ENCODE measurements at places on chromosomes 16 and 17.

DNA sequence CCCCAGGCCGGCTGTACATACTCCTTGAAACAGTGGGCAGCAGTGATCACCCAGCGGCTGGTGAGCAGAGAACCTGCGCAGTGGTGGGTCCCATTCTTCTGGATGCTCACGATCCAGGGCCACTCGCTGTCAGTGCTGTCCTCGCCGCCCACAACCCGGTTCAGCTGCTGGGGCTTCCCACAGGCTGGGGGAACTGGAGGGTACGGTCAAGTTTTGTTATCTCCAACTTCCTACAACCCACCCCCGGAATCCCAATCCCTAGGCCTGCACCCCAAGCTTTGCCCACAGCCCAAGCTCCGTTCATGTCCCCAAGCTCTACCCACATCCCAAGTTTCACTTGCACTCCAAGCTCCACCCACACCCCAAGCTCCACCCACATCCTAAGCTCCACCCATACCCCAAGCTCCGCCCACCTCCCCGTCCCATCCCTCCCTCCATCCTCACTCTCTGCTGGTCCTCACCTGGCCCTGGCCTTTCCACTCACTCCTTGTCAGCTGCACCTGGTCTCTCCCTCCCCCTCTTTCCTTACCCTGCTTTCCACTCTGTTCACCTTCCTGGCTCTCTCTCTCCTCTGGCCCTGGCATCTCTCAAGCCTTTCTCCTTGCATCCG lies 1.8 kb downstream of the PRSS22 start:
- DNase-seq, result no peak

- no peak for DNase-seq
Measured at GRCh38 chr16:48960830-48961229, 320.8 kb downstream of the CBLN1 start.

- DNase-seq, result no peak
Measured at GRCh38 chr16:50144211-50144610, 8.9 kb upstream of the TENT4B start.

- DNase-seq, result no peak
Measured at GRCh38 chr17:72719206-72719577, 373.3 kb downstream of the SLC39A11 start.

- no peak for DNase-seq
Measured at GRCh38 chr17:57341611-57342540, 85.6 kb downstream of the MSI2 start.

DNA sequence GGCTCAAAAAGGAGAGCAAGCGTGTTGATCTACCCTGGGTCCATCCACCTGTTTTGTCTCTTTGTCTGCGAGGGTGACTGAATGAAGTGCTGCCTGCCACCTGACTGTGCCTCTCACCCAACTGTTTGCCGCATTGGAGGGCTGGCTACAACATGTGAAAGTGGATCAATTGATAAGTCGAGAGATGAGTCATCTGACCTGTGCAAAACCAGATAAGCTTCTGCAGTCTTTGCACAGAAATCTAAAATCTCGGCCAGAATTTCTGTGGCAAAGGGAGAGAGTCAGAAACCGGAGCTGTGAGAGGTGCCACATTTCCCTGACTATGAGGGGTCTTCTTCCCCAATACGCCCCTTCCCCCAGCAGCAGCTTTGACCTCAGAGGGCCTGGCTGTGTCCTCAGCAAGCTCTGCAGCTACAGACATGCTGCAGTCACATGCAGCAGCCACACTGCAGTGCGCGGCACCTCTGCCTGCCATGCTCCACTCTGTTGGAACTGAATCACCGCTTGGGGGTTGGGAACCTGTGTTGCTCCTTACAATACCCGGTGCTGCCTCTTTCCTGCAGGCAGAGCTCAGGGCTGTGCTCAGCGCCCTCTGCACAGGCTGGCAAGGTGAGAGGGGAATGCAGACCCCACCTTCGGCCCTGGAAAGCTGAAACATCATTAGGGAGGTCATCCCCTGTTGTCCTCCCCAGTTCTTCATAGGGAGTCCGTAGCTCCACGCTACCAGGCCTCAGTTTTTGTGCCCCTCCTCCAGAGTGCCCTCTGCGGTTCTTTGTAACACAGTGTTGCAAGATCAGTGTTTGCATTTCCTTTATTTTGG lies 16.2 kb upstream of the HAS3 start:
- peak; percentile 61 for DNase-seq

- peak; percentile 15 for DNase-seq
Measured at GRCh38 chr17:75845058-75845711, 981 bp upstream of the UNC13D start.

DNA sequence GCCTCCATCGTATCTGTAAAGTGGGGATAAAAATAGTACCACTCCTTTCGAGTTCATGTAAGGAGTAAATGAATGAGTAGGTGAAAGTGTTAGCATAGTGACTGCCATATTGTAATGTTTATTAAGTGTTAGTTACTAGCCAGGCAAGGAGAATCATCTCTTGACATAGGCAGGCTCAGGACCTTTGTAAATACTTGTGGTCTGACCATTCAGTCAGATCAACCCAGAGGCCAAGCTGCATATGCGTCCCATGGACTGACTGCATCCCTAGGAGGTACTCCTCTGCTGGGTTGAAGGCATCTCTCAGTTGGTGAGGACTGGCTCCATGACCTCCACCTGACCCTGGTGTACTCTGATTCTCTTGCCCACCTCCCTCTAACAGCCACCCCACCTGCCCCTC lies 40.5 kb upstream of the CDRT4 start:
- DNase-seq, result no peak

DNA sequence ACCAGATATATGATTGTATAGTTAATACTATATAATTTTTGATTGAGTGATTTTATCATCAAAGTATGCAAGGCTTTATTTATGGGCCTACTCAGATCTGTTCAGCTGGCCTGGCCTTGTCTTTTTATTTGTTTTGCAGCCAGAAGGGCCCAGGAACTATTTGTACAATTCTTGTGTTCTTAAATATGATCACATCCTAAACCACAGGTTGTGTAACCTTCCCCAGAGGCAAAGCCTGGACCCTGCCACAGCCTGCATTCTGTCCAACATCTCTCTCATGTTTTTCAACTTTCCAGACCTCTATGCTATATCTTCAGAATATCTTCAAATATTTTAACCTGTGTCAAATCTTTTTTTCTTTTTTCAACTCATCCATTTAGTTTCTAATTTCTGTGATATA lies 410.4 kb upstream of the MON1B start:
- DNase-seq, result no peak

- DNase-seq, result peak; percentile 11
Measured at GRCh38 chr16:53966821-53967571, 263.0 kb downstream of the FTO start.

DNA sequence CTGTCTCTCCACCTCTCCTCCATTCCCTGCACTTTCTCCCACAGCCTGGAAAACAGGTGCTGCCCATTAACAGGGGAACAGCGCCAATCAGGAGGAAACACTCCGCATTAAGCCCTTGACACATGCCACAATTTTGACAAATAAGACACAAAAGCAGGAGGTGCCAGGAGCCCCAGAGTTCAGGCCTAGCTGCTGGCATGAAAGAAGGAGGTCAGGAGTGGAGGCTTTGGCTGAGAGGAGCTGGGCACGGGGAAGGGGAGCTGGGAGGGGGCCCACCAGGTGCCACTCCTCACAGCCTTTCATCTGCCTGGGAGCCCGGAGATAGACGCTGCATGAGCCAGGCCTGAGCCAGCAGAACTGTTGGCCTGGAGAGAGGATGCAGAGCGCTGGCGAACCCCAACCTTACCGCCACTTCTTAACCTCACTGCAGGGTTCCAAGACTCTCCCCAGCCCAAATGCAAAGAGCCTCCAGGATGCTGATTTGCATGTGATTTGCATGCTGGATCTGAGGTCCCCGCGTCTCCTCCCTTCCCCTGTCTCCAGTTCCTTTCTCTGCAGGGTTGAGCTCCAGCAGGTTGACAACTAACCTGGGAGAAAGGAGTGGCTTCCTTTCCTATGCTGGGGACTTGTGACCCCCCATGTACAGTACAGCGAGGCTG lies 139.8 kb upstream of the SDK2 start:
- DNase-seq, result no peak

DNA sequence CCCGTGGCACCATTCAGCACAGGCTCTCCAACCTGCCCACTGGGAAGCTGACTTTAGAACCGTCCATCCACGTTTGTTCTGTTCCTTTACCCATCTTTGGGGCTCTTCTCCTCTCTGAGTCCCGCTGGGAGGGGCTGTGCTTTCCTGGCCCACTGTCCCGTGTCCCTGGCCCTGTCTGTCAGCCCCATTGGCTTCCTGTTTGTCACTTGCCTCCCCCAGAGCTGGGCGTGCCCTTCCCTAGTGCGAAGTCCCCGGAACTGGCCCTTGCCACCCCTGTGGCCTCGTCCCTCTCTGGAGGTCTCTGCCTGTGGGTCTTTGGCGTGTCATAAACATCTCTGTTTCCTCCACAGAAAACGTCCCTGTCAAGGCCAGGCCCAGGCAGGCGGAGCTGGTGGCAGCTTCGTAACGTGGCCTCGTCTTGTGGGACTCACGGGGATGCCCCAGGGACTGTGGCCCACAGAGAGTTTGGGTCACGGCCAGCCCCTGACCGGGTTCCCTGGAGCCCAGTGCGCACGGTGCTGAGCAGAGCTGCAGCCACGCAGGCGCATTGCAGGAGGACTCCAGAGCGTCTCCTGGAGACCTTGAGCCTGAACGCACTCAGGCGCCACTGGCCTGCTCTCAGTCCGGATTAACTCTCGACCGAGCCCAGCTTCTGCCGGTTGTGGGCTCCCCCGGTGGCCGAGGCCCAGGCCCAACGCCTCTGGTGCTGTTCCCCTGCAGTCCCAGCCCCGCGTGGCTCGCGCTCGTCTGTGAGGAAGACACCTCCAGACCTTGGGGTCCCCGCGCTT lies 7.3 kb downstream of the CHMP6 start:
- DNase-seq, result no peak

GRCh38 chr17:66518677-66519076 lies 216.3 kb downstream of the PRKCA start:
- DNase-seq, result no peak

- DNase-seq, result no peak
Measured at GRCh38 chr17:62189377-62189776, 124.3 kb upstream of the MED13 start.

DNA sequence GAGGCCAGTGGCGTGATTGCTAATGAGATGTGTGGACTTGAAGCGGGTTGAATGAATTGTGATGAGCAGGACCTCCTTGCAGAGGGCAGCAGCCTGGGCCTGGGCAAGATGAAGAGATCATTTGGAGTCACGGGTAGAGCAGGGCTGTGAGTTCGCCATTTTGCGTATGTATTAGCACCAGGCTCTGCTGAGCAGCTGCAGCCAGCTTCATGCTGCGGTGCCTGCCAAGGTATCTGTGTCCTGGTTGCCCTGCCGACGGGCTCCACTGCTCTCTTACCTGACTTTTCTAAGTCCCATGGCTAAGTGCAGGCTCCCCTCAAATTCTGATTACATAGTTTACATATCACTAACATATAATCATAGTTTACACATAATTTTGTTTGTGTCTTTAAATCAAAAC lies 295.7 kb downstream of the SNX29 start:
- DNase-seq, result no peak

DNA sequence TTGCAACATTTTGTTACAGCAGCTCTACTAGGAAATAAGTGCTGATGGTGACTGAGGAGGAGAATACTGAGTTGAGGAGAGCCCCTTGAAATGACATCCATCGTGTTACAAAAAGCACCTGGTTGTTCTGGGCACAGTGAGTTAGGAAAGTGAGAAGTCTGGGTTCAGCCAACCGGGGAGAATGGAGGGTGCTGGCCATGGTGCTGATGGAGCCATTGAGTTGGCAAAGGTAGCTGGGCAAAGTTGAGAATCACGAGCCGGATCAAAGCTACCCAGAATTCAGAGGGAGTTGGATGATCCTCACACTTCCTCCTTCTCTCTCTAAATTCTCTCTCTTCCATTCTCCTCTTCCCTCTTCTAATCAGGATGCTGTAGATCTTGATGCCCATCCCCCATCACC lies 35.0 kb upstream of the ASIC2 start:
- DNase-seq, result no peak

- no peak for DNase-seq
Measured at GRCh38 chr17:36884495-36885152, 52.7 kb upstream of the LHX1 start.

DNA sequence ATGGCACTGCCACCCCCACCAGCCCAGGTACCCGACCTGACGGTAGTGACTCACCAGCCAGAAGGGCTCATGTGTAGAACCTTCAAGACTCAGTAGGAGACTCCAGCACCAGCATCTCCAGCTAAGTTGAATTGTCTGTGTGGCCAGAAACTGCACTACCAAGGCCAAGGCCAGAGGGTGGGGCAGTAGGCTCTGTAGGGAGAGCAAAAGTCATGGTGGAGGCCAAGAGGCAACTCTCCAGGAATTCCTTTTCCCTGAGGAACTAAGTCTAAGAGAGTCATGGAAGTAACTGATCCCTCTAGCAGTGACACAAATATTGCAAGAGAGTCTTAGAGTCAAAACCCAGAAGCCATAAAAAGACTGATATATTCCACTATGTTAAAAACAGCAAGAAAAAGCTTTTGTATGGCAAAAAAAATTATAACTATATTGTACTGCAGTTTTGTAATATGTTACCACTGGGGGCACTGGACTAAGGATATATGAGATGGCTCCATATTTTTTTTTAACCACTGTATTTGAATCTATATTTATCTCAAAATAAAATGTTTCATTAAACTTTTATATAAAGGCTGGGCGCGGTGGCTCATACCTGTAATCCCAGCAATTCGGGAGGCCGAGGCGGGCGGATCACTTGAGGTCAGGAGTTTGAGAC lies 30.2 kb upstream of the GUCY2D start:
- DNase-seq, result no peak

DNA sequence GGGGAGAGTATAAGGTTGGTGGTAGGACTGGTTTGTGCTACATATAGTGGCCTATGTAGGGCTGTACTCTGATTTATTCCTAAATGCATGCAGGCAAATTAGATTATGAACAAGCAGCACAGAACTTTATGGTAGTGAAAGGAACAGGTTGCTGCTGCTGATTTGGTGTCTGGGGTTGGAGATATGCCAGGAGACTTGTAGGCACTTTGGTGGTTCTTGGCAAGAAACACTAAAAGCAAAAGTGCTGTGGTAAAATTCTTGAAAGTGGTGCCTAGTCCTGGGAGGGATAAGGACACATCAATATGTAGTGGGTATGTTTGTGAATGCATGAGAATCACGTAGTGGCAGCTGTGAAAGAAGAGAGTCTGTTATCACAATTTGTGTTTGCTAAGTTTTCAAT lies 2126.0 kb downstream of the TP53TG3F start:
- DNase-seq, result no peak

Data from NCI-H1694 treated with DMSO at 0.1 percent for 48 hours (cell line).